ENCODE measurements at places on chromosomes 2 and 18.

DNA sequence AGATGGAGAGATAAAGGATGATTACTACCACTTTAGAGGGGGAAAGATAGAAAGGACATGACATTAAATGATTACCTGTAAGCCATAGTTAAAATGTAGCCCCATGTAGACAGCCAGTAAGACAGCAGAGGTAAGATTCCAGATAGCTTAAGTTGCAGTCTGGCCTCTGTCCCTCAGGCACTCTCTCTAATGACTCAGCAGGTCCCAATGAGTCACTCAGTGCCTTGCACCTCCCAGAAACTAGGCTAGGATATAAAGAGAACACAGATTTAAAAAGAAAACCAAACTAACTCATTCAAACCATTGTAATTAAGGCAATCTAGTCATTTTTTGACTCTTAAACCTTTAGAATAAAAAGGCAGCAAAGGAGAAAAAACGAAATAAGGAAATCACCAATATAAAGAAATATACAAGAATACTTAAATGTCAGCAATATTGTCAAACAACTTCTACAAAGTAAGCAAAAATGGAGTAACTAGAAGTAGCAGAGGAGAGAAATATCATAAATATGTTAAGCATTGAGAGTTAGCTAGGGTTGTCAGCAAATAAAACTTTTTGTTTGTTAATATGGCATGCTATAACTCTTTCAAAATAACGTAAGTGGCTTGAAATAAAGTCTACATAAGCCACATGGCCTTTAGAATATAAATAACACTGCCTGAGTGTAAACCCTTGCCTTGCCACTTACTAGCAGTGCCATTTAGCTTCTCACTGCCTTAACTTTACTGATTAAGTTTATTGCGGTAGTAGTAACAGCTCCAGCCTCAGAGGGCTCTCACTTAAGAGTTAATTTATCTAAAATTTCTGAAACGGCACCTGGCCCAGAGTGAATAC lies 48.5 kb downstream of the SOCS6 start:
- DNase-seq = peak; percentile 84

- no peak for DNase-seq
Measured at GRCh38 chr18:31185186-31185950, 22.7 kb upstream of the DSC1 start.

DNA sequence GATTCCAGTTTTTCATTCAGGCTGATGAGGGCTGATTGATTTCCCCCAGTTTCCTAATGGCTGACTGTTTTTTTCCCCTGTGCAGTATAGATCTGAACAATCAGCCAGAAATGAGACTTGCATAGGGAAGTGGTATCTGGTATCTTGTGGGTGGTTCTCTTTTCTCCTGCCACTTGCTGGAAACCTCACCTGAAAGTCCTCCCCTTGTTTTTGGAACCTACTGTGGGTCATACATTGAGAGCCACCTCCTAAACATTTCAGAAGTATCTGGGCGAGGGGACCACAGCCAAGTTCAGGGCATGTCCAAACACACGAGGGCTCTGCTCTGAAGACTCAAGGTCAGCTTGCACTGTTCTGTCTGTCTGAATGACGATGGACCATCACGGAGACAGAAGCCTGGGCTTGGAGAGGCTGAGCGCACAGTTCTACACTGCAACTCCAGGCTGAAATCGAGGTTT lies 19.3 kb downstream of the ALPK2 start:
- DNase-seq = no peak

- no peak for DNase-seq
Measured at GRCh38 chr2:42105330-42106256, 57.8 kb downstream of the PKDCC start.

- DNase-seq = no peak
Measured at GRCh38 chr18:78240627-78241252, 738.9 kb upstream of the SALL3 start.

DNA sequence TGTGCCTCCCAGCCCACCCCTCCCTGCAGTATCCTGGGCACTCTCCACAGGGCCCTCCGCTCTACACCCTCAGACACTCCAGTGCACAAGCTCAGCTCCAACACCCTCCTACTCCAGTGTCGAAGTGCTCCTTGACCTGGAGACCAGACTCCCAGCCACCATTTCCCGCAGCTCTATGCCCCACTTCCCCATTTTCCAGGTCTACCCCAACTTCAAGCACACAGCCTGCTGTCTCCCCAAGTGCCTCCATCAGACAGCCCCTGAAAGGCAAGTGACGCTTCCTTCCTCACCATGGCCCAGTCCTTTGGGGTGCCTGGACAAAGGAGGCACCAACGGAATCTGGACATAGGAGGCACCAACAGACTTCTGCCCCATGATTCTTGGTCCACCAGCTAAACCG lies 7.2 kb downstream of the PASK start:
- DNase-seq = no peak

DNA sequence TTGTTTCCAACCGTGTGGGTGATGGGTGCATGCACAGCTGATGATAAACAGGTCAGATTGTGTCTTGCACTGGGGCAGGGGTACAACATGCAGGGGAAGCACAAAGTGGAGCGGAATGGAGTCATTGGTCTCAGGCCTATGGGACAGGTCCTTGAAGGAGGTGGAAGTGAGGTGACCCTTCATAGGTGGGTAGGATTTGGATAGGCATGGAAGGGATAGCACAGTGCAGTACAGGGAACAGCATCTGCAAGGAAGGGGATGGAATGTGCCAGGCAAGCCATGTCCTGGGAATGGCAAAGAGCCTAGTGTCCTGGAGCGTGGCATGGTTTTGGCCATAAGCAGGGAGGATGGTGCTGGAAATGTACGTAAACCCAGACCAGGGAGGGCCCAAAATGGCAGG lies 143.9 kb downstream of the CAPN13 start:
- DNase-seq = no peak

DNA sequence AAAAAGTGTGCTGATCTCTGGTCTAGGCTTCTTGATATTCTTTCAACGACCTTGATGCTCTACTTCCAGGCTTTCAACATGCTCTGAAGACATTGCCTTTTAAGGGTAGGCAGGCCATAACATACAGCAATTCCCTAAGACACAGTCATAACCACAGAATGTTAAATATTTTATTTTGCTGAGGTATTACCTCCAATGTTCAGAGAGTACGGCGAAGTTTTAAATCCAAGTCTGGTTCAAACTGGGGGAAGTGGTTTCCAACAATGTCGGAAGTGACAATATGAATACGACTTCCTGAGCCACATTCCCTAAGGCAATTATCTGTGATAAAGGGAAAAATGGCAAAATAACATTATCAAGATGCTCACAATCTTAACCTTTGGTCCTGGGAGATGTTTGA lies 1077.9 kb upstream of the PIK3C3 start:
- DNase-seq = peak; percentile 7

DNA sequence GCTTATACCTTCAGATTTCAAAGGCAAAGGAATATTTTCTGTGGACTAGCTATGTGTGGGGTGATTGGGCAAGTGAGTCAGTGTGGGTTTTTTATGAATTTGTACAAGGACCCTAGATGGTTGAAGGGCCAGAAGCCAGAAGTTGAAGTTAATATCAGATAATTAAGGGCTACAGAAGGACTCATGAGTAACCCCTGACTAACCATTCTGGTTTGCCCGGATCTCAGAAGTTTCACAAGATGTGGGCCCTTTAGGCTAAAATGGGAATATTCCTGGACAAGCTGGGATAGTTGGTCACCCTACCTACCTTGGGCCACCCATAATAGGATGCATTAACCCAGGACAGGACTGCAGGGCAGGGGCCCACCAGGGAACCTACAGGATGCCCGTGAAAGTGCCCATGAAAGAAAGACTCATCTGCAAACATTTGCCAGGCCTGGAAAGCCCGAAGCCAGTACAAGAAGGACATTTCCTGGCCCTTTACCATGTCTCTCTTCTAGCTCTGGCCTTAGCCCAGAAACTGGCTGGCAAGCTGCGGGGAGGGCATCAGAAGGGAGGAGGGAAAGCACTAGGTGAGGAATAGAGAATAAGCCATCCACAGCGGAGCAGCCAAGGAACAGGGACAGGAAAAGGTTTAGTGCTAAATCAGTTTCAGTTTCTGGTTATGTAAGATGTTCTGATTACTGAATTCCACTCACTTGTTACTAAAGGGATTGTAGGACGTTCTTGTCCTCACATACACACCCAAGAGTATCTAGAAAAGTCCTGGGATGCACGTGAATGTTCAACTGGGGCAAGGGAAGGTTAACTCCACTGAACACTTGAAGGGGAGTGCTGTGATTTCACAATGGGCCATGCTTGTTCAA lies 33.6 kb downstream of the GCG start:
- peak; percentile 65 for DNase-seq

DNA sequence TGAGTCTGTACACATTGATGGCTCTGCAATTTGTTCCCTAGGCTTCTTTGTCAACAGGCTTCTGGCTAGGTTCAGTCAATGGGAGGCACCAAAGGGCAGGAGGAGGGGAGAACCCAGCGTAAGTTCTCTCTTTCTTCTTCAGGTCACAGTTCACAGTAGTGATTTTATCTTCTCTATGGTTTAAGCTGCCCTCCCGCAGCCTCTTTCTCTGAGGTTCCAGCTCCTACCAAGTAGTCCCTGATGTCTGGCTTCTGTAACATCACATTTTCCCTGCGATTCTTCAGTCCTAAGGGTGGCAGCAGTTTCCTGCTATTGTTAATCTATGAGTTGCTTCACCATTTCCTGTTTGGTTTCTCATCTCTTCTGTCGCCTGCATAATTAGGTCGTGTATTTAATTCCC lies 107.4 kb downstream of the CPO start:
- DNase-seq = peak; percentile 41

DNA sequence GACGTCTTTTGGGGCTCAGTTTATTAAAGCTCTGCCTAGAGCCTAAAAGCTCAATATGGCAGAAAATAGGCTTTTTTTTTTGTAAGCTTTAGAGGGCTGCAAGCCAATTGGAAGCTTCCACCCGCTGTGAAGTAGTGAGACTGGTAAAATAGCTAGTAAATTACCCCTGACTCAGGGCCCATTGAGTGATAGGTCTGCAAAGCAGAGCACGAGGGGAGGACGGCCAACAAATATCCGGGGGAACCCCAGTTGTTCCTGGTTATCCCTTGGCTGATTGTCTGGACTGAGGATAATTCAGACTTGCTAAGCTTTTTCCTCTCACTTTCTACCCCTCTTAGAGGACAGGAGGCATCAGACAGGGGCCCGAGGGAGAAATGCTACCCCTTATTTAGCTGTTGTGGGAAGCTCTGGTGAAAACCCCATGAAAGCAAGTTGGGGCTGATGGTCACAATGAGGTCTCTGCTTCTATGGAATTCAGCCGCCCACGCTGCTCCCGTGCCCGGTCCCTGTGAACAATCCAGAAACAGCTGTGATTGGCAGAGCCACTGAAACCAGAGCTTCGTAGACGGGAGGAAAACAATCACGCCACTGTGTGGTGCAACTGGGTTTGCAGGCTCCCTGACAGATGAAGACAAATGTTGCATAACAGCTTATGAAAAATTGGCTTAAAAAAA lies 141.9 kb upstream of the LGALSL start:
- DNase-seq = peak; percentile 92

DNA sequence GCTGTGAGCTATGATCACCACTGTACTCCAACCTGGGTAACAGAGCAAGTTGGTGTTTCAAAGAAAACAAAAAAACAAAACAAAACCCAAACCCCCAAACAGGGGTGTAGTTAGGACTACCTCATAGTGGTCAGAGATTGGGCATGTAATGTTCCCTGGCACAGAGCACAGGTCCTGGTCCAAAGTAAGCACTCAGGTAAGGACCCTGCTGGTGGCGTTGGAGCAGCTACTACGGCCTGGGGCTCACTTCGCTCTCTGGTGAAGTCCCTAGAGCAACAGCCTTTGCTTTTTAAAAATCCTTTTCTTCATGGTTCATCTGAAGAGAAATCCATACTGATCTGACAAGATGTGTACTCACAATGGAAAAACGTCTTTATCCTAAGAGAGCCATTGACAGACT lies 130.4 kb downstream of the ZNF236 start:
- DNase-seq = no peak

GRCh38 chr18:59699061-59699460 lies 1.8 kb upstream of the CCBE1 start:
- no peak for DNase-seq
